Hindlimb muscle (tissue), 1 donor: ENCODE measurements at places on chromosomes 6 and 20. TPM values are rescaled to one million over a fixed set of nuclear protein-coding genes. Genes with fewer than 3 reads are reported as not detected.

- DNase-seq = no peak
Measured at GRCh38 chr20:19737025-19737424, 21.0 kb upstream of the RIN2 start.

- DNase-seq = no peak
Measured at GRCh38 chr6:44976677-44977641, 351.2 kb upstream of the RUNX2 start.

GRCh38 chr20:1926237-1926636 lies 31.0 kb downstream of the SIRPA start:
- no peak for DNase-seq

GRCh38 chr20:10719740-10720385 lies 46.1 kb upstream of the JAG1 start:
- no peak for DNase-seq

DNA sequence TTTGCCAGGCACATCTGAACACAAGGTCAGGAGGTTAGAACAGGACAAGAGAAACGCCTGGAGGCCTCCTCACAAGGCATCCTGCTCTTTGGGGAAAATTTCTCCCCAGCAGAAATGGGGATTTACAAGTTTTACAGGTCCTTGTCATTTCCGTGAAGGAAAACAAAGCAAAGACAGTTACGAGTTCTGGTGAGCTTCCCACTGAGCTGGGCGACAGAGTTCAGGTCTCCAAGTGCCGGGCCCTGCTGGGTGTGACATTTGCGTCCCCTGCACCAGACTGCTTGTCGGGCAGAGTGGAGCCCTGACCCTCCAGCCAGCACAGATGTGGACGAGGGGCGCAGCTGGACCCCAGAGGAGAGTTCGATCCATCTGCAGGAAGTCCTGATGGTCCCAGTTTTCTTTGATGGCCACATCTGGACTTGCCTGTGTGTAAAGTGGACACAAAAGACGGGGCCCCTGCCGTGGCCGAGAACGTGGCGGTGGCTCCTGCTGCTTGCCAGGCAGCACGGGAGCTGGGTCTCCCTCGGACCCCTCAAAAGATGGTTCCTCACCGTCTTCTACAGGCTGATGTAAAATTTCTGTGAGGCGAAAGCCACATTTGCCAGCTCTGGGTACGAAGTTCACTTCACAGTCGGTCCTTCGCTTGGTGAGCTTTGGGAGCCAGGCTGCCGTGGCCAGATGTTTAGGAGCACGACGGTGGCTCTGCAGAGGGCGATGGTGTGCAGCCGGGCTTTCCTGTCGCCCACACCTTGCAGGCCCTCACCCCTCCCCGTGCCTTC lies 5.2 kb upstream of the ADRM1 start:
- DNase-seq = no peak

DNA sequence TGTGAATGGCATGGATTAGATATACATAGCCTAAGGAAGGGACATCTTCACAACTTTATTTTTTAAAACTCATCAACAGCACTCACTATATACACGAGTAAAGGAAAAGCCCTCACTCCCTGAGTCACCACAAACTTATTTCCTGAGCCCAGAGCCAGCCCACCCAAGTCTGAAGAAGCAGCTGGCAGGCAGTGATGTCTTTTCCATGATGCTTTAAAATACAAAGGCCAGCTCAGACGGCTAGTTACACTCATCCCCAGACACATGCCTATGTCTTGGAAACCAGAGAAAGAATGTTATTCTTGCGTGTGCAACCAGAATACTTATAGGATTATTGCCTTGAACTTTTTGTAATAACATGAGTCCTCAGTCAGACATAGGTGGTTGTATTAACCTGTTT lies 114.4 kb downstream of the ADGRG6 start:
- DNase-seq = peak; percentile 75

GRCh38 chr6:5174756-5175549 lies 85.8 kb downstream of the LYRM4 start:
- DNase-seq = no peak

- DNase-seq = no peak
Measured at GRCh38 chr6:26360451-26361416, 4.3 kb upstream of the BTN3A2 start.

GRCh38 chr6:73965539-73966029 lies 269.6 kb downstream of the CD109 start:
- no peak for DNase-seq

GRCh38 chr20:5192570-5193431 lies 66.0 kb downstream of the CDS2 start:
- DNase-seq = no peak

DNA sequence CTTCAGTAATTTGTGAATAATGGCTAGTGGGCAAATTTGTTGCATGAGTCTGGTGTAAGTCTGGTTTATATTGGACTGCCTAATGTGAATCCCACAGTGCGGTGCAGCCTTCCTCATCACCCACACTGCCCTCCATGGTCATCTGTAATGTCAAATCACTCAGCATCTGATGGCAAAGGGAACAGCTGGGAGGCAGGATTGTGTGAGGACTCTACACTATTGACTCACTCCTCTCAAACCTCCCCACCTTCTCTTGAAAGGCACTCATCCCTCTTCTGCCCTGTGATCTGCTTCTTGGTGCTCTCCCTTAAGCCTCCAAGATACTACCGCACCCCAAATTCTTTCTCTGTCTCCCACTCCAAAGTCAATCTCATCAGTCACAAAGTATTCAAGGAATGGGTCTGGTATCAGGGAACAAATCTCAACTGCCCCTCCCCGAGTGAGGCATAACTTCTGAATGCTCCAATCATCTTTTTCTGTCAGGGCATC lies 146.0 kb upstream of the BEND6 start:
- no peak for DNase-seq

DNA sequence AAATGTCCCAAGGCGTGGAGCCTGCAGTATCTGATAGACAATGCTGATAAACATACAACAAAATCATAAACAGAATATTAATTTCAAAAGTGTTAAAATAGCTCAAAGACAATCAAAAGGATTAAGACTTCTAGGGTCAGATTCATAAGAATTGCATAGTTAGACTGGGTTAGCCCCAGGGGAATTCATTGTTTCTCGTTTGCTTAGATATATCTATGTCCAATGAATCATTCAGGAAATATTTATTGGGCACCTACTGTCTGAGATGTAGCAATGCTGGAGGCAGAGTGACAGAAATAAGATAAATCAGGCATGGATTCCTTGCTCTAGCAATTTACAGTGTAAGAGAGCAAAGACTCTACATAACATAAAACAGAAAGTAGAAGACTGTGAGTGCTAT lies 124.4 kb upstream of the PRL start:
- no peak for DNase-seq

DNA sequence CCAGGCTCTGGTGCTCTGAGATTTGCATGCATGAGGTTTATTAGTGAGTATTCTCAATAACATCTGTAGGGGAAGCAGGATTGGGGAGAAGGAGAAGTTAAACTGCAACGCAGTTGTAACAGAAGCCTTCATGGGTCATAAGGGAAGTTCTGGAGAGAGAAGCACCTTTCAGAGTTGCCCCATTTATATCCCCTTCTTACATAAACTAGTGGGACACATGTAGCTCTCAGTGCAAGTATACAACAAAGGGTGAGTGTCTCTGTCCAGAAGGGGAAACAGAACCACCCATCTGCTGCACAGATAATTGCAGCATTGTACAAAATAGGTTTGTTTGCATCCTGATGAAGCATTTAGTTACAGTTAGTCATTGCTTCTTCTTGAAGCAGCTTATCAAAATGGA lies 4.3 kb upstream of the ADGB start:
- no peak for DNase-seq

GRCh38 chr20:58978351-58979190 lies 2.5 kb upstream of the NELFCD start:
- no peak for DNase-seq

KHDRBS2 gene
- polyA plus RNA-seq = not detected

NOX3 gene
- not detected for polyA plus RNA-seq

KIZ gene
- 17.7 TPM for polyA plus RNA-seq

BPIFB4 gene
- 0.23 TPM for polyA plus RNA-seq

PNLDC1 gene
- 0.39 TPM for polyA plus RNA-seq

MOXD1 gene
- 2.3 TPM for polyA plus RNA-seq

GHRH gene
- not detected for polyA plus RNA-seq

TMX4 gene
- 17.5 TPM for polyA plus RNA-seq

ARMH2 gene
- polyA plus RNA-seq = not detected

ME1 gene
- 1.2 TPM for polyA plus RNA-seq

CPNE5 gene
- 16.9 TPM for polyA plus RNA-seq
